Esophagus muscularis mucosa (tissue), 4 donors: ENCODE measurements at places on chromosomes 16 and 17. TPM values are rescaled to one million over a fixed set of nuclear protein-coding genes. Genes with fewer than 3 reads are reported as not detected.

The MIS12 gene
- 12.9 TPM for total RNA-seq

The KRT40 gene
- total RNA-seq: not detected

The CTRB1 gene
- total RNA-seq: not detected

The SDF2 gene
- 46.7 TPM for total RNA-seq

The FOXF1 gene
- 40.7 TPM for total RNA-seq
